ENCODE measurements at places on chromosomes 4 and X. TPM values are rescaled to one million over a fixed set of nuclear protein-coding genes. Genes with fewer than 3 reads are reported as not detected.

The TRAPPC11 gene
- 31.5 TPM for total RNA-seq

The ADH7 gene
- not detected for total RNA-seq

- DNase-seq, result no peak
Measured at GRCh38 chr4:58111818-58112217, 1001.6 kb upstream of the IGFBP7 start.

DNA sequence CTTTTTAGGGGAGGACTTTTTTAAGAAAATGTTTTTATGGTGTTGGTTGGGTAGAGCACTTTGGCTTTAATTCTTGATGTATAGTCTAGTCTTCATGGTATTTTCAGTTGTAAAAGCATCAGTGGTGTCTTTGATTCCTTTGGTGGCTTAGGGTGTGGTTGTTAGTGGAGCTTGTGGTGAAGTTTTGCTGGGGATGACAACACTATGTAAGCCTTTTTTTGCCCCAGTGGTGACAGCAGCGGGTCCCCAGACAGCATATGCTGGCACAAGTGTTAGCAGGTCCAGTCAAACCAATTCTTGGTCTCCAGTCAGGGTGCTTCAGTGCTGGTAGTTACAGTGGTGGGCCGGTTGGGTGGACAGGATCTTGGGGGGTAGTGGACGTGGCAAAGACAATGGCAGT is 52.0 kb downstream of the CHIC1 start:
- DNase-seq, result no peak

DNA sequence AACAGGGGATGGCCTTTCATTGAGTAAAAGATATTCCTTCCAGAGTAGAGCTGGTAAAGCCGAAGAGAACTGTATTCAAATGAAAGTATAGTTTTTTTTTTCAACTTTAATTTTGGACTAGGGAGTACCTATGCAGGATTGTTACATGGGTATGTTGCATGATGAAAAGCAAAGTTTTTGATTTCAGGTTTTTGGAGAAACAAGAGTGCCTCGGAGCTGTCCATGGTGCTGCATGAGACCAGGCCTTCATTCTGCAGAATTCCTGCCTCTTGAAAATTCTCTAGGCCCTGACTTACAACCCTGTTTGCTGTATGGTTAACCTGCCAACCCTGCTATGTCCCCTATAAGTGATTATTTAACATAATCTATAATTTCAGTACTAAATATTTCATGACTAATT is 1065.7 kb upstream of the FTHL17 start:
- no peak for DNase-seq

DNA sequence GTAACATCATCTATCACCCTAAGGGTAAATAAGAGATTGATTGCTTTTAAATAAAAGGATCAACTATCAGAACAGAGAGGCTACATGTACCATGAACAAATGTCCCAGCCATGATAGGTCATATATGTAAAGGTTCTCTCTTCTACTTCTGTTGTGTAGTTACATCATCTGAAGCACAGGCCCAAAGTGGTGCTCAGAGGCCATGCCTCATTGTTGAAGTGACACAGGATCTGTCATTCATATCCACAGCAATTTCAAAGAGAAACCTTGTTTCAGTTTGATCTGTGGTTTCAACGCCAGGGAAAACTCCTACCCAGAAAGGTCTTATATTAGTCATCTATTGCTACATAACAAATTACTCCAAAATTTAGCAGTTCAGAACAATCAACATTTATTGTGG is 269.2 kb upstream of the MAOA start:
- DNase-seq, result no peak

GRCh38 chr4:112130906-112131305 is 14.3 kb upstream of the FAM241A start:
- no peak for DNase-seq
